ENCODE measurements at places on chromosomes 6 and 20.

GRCh38 chr20:18504479-18505060, 3.2 kb upstream of the SEC23B start:
- no peak for DNase-seq

DNA sequence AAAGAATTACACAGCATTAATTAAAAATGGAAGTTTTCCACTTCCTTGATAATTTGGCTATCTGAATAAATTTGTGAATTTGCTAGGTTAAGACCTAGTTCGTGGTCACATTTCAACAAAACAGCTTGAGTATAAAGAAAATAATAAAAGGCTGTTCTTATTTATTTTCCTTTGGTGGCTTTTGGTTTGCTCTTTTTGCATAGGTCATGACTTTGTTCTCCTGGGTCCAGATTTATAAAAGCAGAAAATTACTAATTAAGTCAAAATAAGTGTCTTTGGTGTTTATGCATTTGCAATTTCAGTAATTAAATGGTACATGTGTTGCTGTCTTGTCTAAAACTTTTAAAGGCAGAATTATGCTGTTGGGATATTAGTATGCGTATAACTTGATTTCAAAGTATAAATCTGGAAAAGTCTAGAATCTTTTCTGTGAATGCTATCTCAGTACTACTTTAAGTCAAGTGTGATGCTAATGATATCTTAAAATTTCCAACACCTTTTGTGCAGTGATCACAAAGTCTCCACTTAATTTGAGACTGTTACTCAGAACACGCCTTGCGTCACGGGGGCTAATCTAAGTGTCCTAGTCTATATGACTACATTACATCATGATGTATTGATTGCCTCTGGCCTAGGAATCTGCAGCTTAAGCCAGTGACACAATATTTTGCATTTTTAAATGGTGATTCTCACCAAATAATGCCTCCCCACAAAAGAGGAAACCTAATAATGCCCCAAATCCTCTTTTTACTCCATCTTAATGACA, 41.0 kb downstream of the GNAS start:
- no peak for DNase-seq

- no peak for DNase-seq
Observed at GRCh38 chr6:117228202-117228601, 37.2 kb upstream of the VGLL2 start.

- DNase-seq, result no peak
Observed at GRCh38 chr6:118843685-118844390, 50.1 kb upstream of the ASF1A start.

GRCh38 chr6:45706319-45706718, 309.3 kb downstream of the CLIC5 start:
- DNase-seq, result no peak

GRCh38 chr6:154914288-154914687, 80.8 kb upstream of the TIAM2 start:
- DNase-seq, result no peak

GRCh38 chr6:51019806-51020205, 201.1 kb downstream of the TFAP2B start:
- no peak for DNase-seq

- no peak for DNase-seq
Observed at GRCh38 chr6:73556836-73557235, 36.0 kb upstream of the EEF1A1 start.
